ENCODE measurements at places on chromosomes 12 and 14.

GRCh38 chr12:18589316-18589715 is 148.5 kb downstream of the PLCZ1 start:
- ATAC-seq = no peak

- ATAC-seq = no peak
These were observed 102.1 kb upstream of the NUDT4 start for GRCh38 chr12:93275589-93275988.

DNA sequence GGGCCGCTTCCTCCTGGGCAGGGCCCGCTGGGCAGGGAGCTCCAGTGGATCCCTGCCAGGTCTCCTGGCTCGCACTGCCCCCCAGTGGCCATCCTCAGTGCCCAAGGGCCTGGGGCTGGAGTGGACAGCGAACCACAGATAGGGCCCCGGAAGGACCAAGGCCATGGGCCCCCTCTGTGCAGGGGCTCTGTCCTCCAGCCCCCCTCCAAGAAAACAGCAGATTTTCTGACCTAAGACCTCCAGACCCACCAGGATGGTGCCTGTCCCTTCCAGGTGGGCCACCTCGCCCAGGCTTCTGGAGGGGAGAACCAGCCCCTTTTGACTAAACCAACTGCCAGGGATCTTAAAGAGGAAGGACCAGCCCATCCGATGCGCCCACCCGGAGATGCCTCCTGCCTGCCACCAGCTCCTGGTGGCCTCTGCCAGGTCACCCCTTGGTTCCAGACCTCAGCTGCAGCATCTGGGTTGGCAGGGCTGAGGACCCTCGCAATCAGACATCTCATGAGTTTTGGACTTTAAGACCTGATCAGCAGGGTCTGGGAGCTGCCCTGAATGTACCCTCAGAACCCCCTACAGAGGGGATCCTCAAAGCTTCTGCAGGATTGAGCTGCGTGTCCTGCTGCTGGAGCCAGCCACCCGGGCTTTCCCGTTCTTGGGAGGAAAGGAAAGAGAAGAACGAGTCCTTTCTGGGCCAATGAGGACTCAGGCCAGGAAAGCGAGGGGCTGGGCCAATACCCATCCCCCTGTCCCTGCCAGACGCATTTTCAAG is 325.8 kb upstream of the DIO3 start:
- no peak for ATAC-seq

- ATAC-seq = no peak
These were observed 49.2 kb downstream of the ARF6 start for GRCh38 chr14:49942090-49942489.

DNA sequence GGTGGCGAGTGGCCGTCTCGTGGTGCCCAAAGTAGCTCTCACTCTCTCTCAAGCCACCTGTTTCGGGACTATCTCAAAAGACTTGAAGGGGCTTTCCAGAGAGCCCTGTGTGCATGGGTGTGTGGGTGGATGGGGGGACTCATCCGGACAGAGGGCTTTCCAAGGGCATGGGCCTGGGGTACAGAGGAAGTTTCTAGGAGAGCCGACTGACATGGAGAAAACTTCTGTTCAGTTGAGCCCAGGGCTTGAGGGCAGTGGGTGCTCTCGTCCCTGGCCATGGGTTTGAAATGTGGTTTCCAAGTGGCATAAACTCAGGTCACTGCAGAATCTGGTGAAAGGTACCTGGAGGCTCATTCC is 47.4 kb upstream of the MEG3 start:
- ATAC-seq = no peak
